ENCODE measurements at places on chromosomes 5 and 9.

DNA sequence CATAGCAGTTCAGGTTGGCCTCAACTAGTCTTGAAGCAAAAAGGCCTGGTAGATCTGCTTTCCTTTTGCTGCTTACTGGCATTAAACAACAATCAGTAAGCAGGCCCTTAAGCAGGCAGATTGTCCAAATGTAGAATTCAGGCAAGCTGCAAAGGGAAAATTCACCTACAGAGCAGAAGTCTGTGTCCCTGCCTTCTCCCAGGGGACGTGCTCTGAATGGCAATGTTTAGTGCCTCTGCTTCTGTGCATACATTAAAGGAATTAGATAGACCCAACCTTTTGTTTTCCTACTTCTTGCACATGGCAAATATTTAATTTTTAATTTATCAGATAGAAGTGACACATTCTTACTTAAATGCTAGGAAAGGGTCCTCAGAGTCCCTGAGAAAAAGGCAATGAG lies 328.8 kb upstream of the PIK3R1 start:
- DNase-seq: no peak

DNA sequence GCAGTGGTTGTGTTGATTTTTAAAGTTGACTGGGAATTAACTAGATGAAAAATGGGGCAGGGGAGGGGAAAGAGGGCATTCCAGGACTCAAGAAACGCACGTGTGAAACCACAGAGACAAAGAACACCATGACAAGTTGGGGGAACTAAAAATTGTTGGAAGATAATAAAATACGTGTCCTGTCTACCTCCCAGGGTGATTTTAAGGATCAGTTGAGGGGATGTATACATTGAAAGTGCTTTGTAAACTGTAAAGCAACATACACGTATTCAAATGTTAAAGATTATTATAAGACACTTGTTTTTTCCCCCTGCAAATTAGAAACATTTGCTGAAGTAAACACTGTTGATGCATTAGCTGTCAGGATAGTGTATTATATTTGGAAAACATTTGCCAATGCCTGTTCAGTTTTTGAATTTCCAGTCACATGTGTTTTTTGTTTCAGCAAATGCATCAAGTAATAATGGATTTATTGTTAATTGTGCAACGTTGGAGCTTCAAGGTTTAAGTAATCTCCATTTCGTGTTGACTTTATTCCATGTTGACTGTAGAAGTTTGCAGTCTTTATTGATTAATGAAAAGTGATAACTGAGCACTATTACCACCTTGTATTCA lies 412.7 kb downstream of the ACTL7B start:
- no peak for DNase-seq

DNA sequence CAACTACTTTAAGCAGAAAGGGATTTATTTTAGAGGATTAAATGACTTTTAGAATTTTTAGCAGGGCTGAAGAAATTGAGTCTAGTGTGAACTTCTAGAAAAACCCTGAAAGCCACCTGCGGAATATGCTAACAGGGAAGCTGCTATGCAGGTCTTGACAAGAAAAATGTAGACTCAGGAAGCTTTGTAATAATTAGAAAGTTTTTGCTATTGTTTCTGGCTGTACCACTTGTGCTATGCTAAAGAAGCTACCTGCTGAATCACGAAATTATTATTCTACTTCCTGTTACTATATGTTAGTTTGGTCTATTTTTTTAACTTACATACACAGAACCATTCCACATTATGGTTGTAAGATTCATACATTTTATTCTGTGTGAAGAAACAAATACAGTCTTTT lies 74.0 kb upstream of the CHSY3 start:
- DNase-seq: no peak

DNA sequence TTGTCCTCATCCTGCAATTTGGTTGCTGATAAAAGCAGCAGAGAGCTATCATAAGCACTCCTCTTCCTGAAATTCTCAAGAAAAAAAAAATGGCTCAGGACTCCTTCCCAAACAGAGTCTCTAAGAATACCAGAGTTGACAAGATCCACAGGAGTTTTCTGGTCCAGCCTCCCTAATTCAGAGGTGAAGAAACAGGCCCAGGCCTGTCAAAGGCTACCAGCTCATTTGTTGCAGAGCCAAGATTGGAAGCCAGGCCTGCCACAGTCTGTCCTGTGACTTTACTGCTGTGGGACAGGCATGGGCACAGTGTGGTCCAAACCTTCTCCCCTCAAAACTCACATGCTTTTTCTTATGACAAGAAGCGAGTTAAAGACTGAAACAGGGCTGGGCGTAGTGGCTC lies 41.5 kb downstream of the NIPSNAP3B start:
- DNase-seq: no peak

DNA sequence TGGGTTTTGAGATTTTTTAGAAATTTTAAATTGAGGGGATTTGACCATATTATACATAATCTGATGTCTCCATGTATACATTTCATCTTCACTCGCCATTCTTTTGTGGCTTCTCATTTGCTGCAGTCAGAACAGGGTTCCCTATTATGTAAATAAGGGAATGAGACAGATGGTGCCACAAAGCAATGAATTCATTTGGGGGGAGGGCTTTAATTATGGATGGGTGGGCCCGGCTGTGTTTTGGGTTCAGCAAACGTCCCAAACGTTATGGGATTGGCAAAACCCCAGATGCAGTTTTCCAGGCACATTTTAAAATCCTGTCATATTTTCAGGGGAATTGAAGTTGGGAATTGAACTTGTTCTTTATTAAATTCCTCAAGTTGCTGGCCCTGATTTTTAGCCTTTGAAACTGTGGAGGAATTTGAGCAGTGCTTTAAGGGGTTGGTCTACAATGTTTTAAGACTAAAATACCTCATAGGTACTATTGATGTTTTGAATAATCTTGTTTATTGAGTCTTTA lies 558.5 kb upstream of the ZNF462 start:
- no peak for DNase-seq

DNA sequence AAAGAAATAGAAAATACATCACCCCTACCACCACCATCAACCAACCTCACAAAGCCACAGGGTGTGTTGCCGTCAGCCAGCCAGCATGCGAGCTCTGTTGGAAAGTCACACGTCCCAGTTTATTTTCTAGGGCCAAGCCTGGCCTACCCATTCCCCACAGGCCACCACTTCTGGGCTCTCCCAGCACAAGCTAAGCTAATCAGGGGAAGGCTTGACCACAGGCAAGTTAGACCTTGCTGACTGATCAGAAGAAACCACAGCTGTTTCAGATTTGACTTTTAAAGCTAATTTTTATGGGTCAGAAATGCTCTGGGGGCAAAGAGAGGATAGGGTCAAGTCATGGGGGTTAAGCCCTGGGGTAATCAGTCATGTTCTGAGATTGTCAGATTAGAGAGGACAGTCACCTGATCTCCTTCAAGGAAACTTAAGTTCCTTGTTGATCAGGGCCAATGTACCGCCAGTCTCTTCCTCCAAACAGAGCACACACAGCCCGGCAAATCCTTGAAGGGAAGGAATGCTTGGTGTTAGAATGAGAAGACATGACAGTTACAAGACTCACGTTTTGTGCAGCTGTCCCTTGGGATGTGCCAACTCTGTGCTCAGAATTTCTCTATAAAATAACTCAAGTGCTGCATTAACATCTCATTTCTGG lies 7.6 kb downstream of the SHB start:
- DNase-seq: no peak

DNA sequence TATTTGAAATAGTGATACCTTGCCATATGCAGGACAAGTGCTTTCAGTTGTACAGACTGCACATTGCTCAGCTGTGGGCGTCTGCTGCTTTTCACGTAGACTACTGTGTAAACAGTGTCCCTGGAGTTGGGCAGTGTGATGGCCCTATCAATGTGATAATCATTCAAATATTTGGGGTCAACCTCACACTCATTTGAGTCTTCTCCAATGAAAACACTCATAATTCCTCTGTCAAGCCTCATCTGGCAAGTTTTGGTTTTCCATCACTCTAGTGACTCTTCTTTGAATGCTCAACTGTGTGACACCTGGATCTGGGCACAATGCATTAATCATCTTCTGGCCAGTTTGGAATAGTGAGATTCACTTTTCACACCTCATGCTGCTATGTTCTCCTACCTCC lies 64.4 kb downstream of the UGCG start:
- no peak for DNase-seq

DNA sequence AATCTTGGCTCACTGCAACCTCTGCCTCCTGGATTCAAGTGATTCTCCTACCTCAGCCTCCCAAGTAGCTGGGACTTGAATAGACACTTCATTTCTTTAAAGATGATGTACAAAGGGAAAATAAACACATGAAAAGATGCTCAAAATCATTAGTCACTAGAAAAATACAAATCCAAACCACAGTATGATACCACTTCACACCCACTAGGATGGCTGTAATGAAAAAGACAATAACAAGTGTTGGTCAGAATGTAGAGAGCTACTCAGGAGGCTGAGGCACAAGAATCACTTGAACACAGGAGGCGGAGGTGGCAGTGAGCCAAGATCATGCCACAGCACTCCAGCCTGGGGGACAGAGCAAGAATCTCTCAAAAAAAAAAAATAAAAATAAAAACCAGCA lies 13.0 kb downstream of the F2RL2 start:
- DNase-seq: no peak

GRCh38 chr9:113594484-113595299 lies 131.2 kb downstream of the RGS3 start:
- no peak for DNase-seq

DNA sequence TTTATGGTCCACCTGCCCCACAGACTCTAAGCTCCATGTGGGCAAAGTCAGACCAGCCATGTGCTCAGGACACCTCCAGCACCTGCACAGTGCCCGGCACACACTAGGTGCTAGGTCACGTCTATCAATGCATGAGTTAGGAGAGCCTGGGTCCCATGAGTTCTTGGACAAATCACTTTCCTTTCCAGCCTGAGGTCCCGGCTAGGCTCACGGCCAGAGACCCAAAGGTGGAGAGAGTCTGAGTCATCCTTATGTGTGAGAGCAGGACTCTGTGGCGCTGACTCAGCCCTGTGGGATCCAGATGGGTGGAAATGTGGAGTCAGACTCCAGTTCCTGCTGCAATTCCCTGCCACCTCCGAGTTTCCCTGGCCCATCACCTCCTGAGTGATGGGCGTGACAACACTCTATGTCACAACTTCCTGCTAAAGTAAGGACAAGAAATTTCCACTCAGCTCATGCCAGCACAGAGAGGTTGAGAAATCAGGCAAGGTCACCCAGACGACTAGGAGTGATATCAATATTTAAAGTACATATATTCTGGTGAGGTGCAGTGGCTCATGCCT lies 2.5 kb upstream of the ST6GALNAC4 start:
- DNase-seq: peak; percentile 83

DNA sequence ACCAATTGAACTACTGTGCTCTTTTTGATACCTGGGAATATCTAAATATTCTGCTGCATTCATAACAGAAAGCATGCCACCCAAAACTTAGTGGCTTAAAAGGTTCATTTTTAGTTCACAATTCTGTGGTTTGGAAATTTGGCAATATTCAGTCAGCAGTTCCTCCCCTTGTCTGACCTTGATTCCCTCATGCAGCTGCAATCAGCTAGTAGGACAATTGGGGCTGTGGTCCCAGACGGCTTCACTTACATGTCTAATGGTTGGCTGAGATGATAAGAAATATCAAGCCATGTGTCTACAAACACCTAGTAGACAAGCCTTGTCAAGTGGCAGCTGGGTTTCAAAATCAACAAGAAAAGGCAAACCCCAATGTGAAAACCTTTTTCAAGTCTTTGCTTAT lies 51.3 kb downstream of the ANXA1 start:
- no peak for DNase-seq

- no peak for DNase-seq
Observed at GRCh38 chr5:13833440-13833839, 111.0 kb downstream of the DNAH5 start.

- DNase-seq: no peak
Observed at GRCh38 chr9:107127608-107128007, 155.5 kb upstream of the RAD23B start.

DNA sequence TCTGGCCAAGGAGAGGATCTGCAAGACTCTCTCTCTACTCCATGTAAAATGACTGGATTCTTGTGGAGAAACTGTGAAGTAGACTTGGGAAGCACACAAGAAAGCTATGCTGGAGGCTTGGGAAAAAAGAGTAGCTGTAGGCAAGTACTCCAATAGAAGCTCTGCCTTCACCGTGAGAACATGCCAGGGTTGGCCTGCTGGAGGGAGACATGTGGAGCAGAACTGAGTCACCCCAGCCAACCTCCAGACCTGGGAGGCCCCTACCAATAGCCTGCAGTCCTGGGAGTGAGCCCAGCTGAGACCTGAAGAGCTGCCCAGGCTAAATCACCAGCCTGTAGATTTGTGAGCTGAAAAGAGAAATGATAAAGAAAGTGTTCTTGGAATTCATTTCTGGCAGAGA lies 66.6 kb downstream of the DEPDC1B start:
- DNase-seq: no peak

- no peak for DNase-seq
Observed at GRCh38 chr5:76319673-76320072, 83.4 kb upstream of the IQGAP2 start.

DNA sequence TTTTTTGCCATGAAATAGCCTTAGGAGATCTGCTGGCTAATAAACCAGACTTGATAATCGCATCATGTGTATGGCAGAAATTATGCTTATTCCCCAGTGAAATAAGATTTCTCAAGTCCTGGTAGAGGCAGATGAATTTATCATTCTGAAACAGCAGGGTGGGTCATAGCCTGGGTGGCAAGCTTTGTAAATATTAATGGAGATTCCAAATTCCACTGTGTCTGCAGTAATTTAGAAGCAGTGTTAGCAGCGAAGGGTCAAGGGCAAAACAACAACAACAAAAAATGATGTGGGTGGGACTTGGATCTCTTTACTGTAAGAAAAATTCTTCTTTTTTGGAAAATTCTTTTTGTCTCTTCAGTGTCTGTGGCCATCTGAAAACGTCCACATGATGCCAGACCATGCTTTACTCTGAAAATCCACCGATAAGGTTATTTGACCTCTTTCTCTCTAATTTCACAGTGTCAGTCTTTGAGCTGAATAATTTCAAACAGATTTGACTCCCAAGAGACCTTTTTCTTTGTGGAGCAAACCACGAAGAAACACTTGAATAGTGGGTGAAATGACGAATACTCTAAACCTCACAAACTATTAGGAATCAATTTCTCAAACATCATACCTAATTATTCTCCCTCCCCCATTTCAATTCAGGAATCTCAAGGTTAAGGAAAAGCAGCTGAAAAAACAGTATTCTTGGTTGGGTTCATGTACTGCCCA lies 106.0 kb upstream of the RPS23 start:
- DNase-seq: no peak

DNA sequence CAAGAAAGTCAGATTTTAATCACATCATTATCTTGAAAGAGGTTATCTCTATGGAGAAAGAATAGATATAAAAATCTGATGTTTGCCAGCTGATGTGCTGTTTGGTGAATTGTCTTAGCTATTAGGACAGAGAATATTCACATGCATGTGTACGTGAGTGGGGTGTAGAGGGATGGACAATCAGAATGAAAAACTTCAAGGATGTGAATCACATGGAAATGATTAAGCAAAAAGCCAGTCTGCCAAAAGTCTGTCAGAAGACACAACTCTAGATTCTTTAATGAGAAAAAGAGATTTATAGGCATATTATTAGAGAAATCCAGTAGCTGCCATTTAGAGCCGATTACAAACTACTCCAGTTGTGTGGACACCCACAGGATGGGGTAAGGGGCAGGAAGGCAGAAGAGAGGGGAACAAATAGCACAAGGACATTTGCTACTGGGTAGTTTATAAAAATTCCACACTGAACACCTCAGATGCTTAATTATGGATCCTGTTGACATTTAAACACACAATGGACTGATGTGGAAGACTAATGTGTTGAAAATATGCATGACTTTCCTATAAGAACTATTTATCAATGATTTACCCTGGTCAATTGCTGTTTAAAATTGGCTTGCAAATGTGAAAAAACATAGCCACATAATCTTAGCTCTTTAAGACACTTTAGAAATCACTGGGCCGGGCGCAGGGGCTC lies 127.4 kb downstream of the PTTG1 start:
- no peak for DNase-seq

- no peak for DNase-seq
Observed at GRCh38 chr9:91751922-91752321, 198.1 kb downstream of the ROR2 start.
